ENCODE measurements at places on chromosomes 5 and 9. TPM values are rescaled to one million over a fixed set of nuclear protein-coding genes. Genes with fewer than 3 reads are reported as not detected.

PPIC gene
- not detected for total RNA-seq

CFAP157 gene
- not detected for total RNA-seq

RELL2 gene
- total RNA-seq, result 17.8 TPM

COL15A1 gene
- not detected for total RNA-seq

NKD2 gene
- not detected for total RNA-seq

FRMPD1 gene
- not detected for total RNA-seq

ADAMTS12 gene
- not detected for total RNA-seq

CLIC3 gene
- 2.1 TPM for total RNA-seq

ITK gene
- 319 TPM for total RNA-seq

QRFP gene
- total RNA-seq, result not detected

C5orf47 gene
- total RNA-seq, result 0.22 TPM

DCAF12 gene
- 14.8 TPM for total RNA-seq

CARTPT gene
- total RNA-seq, result not detected

MYMK gene
- not detected for total RNA-seq

- DNase-seq, result no peak
These were observed 33.9 kb downstream of the SH3PXD2B start for GRCh38 chr5:172420235-172420939.

- no peak for DNase-seq
These were observed 38.9 kb downstream of the MTMR12 start for GRCh38 chr5:32273821-32274220.

GRCh38 chr5:156706631-156707030, 143.5 kb upstream of the PPP1R2B start:
- DNase-seq, result no peak

DNA sequence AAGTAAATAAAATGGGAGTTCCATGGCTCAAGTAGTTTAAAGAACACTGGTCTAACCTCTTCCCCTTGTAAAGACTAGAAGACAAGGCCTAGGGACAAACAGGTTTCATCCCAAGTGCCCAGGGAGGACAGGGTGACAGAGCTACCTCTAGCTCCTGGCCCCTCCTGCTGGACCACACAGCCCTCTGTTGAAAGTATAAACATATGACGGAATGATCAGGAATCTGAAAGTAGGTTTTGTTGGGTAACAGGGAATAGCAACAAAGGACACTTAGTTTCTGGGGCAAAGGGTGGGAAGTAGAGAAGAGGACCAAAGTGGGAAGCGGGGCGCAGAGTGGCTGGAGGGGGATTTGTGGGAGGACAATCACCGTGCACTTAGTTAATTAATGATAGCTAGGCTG, 67.0 kb upstream of the DAB2IP start:
- DNase-seq, result no peak

- no peak for DNase-seq
These were observed 4.9 kb downstream of the IL6ST start for GRCh38 chr5:55989860-55990259.

GRCh38 chr5:142016556-142016955, 3.7 kb upstream of the GNPDA1 start:
- DNase-seq, result no peak

- DNase-seq, result no peak
These were observed 109.2 kb downstream of the DMXL1 start for GRCh38 chr5:119179857-119180641.

GRCh38 chr5:66959653-66960052, 236.9 kb downstream of the CD180 start:
- no peak for DNase-seq

DNA sequence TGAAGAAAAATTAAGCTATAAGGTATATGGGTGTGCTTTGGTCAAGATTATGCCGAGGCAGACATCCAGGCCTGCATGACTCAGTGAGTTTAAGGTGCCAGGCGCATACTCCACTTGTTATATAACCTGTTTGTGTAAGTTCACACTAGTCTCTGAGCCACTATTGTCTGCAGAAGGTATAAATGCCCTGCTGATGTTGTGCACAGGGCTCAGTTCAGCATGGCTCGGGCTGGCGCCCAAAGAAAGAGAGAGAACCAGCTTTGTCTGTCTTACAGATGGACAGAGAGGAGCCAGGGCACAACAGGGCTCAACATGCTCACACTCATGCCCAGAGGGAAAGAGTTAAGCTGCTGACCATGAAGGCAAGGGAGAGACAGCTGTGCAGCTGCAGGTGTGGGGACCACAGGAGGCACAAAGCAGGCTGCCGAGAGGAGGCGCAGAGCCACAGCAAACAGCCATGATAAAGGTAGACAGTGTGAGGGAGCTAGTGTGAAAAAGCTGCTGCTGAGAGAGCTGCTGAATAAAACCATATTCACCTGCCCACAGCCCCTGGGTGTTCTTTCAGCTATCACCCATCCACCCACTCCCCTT, 1587.6 kb upstream of the C9orf72 start:
- DNase-seq, result no peak

GRCh38 chr9:133592731-133593409, 16.3 kb downstream of the FAM163B start:
- no peak for DNase-seq

DNA sequence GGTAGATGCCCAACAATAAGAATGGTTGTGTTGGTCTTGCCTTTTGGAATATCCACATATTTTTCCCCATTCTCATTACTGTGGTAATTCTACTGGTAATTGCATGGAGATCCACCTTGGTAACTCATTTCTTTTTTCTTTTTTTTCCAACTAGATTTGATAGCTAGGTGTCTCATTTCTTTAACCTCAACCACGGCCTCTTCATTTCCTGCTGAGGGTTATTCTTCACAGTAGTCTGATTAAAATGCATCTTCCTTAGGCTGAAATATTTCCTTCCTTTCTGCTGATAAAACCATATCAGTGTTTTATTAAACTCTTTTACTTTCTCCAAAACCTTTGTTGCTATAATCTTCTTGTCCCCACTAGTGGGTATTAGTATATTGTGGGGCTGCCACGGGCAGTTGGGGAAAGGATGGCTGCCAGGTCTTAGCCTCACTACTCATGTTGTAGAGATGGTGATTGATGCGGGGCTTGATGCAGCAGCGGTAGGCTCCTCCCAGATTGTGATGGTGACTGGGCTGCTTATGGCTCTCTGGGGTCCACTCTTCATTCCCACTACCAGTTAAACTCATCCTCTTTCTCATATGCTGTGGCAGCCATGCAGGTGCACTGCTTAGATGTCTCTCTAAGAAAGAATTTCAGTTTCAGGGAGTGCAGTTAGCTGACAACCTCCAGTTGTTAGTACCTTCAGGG, 35.9 kb downstream of the KIF2A start:
- DNase-seq, result no peak

DNA sequence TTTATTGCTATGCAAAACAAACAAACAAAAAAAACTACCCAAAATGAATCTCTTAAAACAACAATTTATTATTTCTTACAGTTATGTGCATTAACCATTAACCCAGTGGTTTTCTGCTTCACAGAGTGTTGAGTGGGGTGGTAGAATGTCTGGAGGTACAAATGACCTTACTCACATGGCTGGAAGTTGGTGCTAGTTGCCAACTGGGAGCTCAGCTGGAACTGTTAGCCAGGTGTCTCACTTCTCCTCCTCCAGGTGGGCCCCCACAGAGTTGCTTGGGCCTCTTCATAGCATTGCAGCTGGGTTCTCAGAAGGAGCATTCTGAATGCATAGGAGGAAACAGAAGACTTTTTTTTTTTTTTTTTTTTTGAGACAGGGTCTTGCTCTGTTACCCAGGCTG, 10.5 kb upstream of the B4GALT1 start:
- no peak for DNase-seq

DNA sequence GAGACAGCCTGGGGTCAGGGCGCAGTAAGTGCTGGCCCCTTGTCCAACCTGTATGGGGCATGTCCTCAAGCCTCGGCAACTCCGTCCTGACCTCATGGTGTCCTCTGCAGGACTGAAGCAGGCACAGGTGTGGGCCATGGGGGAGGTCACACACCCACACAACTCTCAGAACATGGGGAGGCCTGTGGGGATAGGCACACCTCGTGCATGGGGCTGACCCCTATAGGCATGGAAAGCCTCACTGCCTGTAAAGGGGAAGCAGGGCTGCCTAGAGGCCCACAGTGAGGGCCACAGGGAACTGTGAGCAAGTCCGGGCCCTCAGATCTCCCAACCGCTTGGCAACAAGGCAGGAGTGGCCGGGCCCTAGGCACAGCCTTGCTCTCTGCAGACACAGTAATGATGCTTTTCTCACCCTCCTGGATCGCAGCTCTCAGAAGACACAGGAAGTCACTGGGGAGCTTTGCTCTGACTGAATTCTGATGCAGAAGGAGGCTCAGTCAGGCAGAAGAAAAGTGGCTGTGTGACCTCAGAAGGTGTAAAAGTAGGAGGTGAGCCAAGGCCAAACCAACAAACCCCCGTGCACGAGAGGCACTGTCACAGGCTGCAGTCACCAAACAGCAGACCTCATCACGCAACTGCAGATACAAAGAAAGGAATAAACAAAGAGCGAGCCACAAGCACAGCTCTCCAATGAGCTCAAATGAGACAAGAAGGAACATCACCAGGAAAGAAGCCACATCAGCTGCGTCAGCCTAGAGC, 5.4 kb downstream of the IPPK start:
- DNase-seq, result no peak

DNA sequence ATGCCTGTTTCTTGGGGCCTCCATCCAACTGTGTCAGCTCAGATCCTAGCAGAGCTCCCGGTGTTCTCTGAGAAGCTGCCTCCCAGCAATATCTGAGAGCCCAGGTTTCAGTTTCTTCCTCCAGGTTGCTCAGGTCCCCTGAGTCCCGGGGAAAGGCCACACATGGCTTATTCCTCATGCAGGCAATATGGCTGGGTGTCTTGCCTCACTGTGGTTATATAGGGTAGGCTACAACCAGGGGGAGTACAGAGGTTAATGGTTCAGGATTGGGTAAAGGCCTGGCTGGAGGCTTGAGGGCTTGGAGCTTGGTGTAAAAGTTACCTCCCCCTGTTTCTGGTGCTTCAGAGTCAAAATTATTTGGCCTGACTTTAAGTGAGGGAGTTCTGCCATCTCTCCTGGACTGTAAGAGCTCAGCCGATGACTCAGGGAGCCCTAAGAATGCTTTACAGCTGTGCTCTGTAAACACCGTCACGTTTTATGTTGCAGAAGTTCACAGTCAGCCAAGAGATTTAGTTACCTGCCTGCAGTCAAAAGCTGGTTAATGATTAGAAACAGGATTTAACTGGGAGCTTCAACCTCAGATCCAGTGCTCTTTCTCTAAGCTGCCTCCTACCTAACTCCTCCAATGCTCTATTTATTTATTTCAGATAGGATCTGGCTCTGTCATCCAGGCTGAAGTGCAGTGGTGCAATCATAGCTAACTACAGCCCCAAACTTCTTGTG, 24.3 kb upstream of the UBAP2 start:
- no peak for DNase-seq

GRCh38 chr9:131240047-131240921, 36.0 kb downstream of the FAM78A start:
- no peak for DNase-seq

- no peak for DNase-seq
These were observed 139.8 kb upstream of the RPS23 start for GRCh38 chr5:82417776-82418607.

- no peak for DNase-seq
These were observed 87.1 kb upstream of the PPP1R26 start for GRCh38 chr9:135392511-135392910.

- no peak for DNase-seq
These were observed 38.0 kb downstream of the IQGAP2 start for GRCh38 chr5:76441101-76441500.

GRCh38 chr9:110996436-110997220, 41.6 kb downstream of the LPAR1 start:
- DNase-seq, result no peak

GRCh38 chr9:20473515-20474013, 148.7 kb downstream of the MLLT3 start:
- no peak for DNase-seq

- peak; percentile 55 for DNase-seq
These were observed 440 bp downstream of the ANXA2R start for GRCh38 chr5:43039471-43040286.

GRCh38 chr5:134582281-134582680, 50.3 kb downstream of the SAR1B start:
- no peak for DNase-seq

- DNase-seq, result no peak
These were observed 292.9 kb downstream of the CDH18 start for GRCh38 chr5:19694949-19695611.

- no peak for DNase-seq
These were observed 85.0 kb downstream of the STK10 start for GRCh38 chr5:172102913-172103626.

DNA sequence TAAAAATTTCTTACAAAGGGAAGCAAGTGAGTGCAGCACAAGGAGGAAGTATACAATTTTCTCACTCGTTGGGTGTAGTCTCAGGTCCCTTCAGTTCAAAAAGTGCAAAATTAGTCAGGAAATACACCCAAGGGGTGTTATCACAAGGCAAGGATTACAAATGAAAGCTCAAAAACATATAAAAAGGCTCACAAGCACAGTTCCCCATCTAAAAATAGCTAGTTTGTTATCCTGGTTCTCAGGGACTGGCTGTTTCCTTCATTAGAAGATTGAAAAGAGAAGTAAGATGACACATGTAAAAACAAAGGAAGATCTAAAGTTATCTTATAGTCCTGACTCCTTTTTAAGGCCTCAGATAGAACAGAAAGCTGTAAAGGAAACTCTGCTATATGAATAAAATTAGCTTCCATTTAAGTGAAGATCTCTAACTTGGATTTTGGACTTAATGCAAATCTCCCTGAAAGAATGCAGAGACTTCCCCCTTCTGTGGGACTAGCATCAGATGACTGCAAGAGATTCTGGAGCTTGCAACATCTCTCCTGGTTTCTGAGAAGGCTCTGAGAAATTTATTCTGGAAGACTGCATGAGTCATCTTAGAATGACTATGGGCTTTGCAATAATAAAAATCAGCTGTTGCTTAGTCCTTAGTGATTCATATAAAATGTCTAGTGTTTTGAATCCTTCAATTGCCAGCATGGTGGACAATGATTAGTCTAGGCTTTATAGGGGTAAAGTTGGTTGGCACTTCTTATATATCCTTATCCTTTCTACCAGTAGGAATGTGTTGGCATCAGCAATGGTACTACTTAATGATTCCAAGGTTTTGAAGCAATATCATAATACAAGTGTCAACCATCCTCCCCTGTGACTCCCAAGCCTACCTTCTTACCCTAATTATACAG, 25.4 kb downstream of the DAB2 start:
- DNase-seq, result no peak

GRCh38 chr5:96218653-96219052, 214.4 kb downstream of the PCSK1 start:
- no peak for DNase-seq

DNA sequence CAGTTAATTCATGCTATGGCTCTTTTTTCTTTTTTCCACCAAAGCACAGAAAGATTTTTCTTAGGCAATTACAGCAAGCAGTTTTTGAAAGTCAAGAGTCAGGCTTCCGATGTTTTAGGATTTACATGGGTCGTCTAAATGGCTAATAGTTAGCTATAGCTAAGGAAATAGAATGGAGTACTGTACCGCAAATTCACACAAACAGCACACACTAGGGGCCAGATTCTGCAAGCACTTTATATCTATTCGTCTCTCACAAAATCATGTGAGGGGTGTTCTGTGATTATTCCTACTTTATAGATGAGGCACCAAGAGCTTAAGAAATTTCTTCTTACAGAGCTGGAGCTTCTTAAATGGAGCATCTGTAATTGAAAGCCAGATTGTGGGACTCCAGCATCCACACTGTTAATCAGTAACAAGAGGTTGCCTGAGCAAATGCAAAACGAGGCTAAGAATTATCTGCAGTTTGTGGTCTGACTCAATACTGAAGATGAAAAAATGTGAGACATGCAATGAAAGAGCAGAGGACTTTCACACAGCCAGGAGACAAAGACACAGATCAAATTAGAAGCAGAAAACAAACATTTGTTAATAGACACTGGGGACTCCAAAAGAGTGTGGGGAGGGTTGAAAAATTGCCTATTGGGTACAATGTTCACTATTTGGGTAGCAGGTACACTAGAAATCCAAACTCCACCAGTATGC, 62.7 kb upstream of the CTXN3 start:
- no peak for DNase-seq

Data from T-helper 17 cell (primary cell).